ENCODE measurements at places on chromosomes 7 and 10. TPM values are rescaled to one million over a fixed set of nuclear protein-coding genes. Genes with fewer than 3 reads are reported as not detected.

OR9A2 gene
- total RNA-seq, result 0.08 TPM

GRCh38 chr10:47030191-47030703 lies 119.0 kb downstream of the PTPN20 start:
- no peak for DNase-seq

GRCh38 chr7:128362670-128363069 lies 1.2 kb upstream of the PRRT4 start:
- no peak for DNase-seq

- peak; percentile 22 for DNase-seq
Observed at GRCh38 chr7:159031750-159032149, 112.9 kb downstream of the VIPR2 start.

DNA sequence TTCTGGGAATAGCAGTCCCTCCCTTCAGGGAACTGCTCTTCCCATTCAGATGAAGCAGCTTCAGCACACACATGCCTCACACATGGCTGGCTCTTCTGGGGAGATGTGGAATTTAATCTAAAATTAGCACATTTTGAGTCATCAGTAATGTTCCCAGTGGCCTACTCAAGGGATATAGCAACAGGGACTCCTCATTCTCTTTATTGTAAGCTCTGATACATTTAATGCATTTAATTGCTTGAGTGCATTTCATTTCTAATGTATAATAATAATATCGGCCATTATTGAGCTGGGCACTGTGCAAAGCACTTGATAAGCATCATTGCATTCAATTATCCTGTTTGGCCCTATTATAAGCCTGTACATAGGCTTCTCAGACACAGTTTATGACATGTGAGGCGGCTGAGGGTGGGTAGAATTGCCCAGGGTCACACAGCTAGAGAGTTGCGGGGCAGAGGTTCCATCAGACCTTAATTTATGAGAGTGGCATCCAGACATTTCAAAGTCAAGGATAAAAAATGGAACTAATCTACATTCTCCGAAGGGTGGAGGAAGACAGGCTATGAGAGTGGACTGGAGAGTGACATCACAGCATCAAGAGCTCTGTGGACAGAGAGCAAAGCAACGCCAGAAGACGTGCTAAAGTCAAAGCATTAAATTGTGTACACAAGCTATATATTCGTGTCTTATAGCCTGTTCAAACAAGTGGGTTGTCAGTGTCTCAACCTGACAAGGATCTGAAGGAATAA lies 76.8 kb downstream of the LANCL2 start:
- no peak for DNase-seq

RAPGEF5 gene
- total RNA-seq, result 16.4 TPM

CALHM2 gene
- total RNA-seq, result 3.7 TPM

- no peak for DNase-seq
Observed at GRCh38 chr7:114941692-114942091, 19.8 kb downstream of the MDFIC start.

GRCh38 chr10:61786728-61787127 lies 114.8 kb upstream of the ARID5B start:
- DNase-seq, result no peak

DNA sequence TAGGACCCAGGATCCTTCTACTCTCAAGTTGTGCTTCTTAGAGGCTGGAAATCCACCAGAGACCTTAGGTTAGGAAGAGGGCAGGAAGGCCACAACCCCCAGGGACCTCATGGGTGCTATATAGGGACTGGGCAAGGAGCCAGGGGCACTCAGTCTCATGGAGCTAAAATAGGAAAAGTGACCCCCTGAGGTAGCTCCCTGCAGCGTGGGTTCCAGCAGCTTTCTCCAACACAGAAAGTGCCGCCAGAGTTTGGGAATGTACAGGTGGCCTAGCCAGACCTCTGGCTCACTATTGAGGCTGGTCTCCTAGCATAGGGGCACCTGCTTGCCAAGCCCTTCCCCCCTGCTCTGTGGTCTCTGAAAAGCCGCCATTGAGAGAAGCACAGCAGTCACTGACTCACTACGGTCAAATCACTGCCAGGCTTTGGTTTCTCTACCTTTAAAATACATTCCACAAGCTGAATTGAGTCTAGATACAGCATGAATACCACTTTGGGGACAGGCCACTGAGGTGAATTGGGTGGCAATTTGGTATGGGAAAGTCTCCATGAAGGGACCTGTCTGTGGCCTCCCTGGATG lies 333.2 kb upstream of the PODXL start:
- no peak for DNase-seq

DNA sequence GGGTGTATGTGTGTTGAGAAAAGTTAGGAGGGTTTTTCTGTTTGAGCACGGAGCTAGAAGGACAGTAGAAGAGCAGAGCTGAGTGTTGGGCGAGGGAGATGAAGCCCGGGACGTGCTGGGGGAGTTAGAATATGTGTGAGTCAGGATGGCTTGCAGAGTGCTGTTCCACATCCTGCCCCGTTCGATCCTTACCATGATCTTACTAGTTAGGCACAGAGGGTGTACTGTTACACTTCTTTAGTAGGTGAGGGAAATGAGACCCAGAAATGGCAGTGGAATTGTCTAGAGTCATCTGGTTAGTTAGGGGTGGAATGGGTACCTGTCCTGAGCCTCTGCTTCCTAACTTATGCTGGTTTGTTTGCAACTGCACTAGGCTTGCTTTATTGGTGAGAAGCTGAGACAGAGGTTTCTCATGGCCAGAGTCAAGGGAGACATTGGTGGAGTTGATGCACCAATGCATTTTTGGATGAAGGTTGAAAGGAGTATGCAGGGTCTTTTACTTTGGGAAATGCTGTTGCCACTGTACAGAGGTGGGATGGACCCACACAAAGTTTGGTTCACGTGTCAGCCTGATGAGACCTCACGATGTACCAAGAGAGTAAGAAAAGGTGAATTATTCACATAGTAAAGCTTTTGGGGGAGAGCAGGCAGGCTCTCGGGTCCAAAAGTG lies 42.4 kb downstream of the CCNY start:
- DNase-seq, result no peak

GRCh38 chr10:131311661-131312477 lies at the start of gene TCERG1L:
TSS of gene TCERG1L (minus strand) at chr10:131311721. CDS start at chr10:131311635, 86 bp downstream.
- DNase-seq, result no peak
